Inflammatory macrophage (primary cell): ENCODE measurements at places on chromosomes 5 and 9.

DNA sequence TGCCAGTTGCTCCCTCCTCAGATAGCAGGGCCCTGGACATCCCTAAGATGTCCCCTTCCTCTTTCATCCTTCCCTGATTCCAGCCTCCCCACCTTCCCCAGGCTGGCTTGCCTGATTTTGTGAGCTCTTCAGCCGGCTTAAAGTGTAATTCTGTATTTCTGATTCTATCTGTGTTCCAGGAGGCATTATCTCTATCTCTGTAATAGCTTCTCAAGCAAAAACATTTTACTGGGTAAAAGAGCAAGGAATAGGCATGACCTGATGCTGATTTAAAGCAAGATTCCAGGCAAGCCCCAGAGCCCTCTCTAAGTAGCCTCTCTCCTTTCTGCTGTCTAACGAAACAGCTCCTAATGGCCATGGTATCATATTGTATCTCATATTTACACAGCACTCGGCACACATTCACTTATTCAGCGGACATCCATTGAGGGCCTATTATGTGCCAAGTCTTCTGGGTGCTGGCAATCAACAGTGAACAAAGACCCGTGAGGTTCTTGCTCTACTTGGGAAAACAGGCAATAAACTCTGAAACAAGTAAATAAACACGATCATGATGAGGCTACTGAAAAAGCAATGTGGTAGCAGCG, 100.9 kb upstream of the MSX2 start:
- DNase-seq, result no peak

- DNase-seq, result no peak
These were observed 563.8 kb downstream of the PTPRD start for GRCh38 chr9:10048994-10049393.

DNA sequence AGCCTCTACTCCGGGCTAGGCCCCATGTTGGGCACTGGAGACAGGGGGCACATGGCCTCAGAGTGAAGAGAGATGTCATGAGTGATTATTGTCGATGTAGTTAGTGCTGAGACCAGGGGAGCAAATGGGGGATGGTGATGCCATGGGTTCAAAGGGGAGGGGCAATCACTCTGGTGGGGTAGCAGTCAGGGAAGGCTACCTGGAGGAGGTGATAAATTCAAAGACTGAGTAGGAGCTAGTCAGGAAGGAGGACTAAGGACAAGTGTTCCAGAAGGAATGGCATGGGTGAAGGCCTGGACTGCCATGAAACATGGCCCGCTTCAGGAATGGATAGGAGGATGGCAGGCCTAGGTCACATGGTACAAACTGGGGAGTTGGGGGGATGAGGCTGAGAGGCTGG, 41.6 kb downstream of the C9orf50 start:
- DNase-seq, result no peak

DNA sequence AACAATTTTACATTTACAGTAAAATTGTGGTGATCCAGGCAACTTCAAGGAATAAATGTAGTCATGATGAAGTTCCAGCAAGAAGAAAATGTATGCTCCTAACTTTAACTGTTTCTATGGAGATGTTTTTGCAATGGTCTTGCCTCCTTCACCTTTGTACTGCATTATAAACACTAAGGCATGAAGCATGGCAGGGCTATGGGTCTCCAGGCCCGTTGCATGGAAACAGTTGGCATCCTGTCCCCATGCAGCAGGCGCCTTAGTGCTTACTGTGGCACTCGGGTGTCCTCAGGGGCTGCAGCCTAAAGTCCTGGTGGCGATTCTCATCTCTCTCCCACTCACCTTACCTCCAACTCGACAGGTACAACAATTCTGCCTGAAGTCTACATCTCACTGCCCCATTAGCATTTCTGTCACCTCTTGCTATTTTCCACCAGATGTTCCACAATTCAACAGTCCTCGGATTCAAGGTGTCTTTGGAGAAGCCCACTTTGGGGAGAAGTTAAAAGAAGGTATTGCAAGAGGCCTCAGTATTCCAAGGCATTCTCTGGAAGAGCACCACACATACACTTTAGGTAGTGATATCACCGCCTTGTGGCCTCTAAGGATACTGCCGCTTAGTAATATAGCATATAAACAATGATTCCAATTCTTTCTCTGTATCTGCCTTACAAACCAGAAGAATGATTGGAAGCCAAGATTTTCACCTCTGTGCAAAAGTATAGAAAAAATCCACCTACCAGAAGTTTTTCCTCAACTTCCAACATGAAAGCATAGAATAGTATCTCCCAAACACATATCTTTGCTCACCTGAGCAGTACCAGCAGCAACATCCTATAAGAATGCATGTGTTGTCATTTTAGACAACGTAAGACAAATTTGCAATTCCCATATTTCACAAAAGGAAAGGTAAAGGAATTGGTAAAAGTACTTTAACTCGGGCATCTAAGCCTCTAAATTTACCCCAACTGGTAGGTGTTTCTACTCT, 5.1 kb downstream of the LIFR start:
- no peak for DNase-seq

DNA sequence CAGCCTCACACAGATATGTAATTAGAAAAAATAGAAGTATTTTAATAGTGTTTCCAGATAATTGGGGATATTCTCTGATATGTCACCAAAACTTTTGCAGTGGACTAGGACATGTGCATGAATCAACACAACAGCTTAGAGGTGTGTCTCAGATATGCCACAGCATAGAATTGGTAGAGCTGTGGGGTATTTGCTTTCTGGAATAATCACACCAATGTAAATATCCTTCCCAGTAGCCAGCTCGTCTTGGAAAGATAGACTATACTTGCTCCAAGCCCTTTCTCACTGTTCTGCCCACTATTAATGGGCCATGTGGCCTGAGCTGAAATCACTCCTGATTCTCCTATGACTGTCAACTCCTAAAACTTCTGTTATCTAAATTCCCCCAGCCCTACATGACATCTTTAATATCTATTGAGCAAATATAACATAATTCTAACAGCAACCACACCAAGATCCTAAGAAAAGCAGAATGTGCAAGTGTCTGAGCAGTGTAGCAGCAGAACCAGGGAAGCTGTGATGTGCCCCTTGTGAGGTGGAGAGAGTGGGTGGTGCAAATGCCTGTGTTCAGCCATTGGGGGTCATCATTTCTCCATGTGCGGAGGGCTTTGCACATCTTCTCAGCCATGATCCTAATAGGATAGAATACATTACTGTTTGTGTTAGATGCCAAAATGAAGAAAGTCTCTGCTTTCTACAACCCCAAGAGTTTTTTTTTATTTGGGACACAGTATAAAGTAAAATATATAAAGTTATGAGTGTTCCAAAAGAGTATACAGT, 65.0 kb downstream of the MELK start:
- DNase-seq, result no peak
